ENCODE measurements at places on chromosomes 16 and 17.

- DNase-seq = no peak
These were observed 36.7 kb downstream of the STAT5A start for GRCh38 chr17:42325026-42325425.

- no peak for DNase-seq
These were observed 277.0 kb downstream of the IRX3 start for GRCh38 chr16:54009464-54010176.

DNA sequence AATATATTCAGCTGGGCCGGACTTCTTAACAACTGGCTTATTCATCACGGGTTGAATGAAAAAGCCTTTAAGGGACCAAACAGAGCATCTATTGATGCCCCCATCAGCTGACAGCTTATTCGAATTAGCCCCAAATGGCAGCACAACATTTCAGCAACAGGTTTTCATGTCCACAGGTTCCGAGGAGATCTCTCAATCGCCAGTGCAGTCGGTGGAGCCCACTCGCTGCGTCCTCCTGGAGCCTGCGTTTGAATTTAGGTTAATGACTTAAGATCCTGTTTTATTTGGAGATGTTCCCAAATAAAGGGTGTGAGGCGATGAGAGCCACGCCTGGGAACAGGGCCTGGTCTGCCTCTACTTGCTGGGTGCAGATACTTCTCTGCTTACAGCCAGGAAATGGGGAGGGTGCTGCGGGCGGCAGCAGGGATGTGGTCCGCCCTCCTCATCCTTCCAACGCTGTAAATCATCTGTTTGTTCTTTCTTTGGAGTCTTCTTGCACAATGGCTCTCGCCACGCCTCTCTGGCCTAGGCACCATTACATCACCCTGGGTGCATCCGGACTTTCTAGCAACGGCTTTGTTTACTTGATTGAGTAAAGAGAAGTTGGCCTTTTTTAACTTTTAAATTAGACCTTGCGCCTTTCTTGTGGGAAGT is 22.6 kb downstream of the NDE1 start:
- DNase-seq = peak; percentile 82

DNA sequence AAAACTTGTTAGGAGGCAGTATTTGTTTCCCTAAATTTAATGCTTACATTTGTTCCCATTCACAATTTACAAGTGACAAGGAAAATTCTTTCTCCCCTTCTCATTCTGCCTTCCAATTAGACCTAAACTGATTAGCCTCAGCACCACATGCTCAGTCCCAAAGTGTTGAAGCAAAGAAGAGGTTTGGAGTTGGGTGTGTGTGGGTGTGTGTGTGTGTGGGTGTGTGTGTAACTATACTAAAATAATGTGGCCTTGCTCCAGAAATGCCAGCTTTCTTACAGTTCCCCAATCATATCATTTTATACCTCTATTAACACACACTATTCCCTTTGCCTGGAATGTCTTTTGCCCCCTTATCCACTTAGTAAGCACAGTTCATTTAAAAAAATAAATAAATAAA is 6.9 kb upstream of the UTP6 start:
- DNase-seq = no peak

- DNase-seq = no peak
These were observed 214.3 kb upstream of the CDH11 start for GRCh38 chr16:65336160-65336559.

GRCh38 chr17:1718362-1719165 is 5.9 kb upstream of the WDR81 start:
- DNase-seq = no peak

- DNase-seq = no peak
These were observed 23.8 kb downstream of the C17orf100 start for GRCh38 chr17:6675201-6675825.

DNA sequence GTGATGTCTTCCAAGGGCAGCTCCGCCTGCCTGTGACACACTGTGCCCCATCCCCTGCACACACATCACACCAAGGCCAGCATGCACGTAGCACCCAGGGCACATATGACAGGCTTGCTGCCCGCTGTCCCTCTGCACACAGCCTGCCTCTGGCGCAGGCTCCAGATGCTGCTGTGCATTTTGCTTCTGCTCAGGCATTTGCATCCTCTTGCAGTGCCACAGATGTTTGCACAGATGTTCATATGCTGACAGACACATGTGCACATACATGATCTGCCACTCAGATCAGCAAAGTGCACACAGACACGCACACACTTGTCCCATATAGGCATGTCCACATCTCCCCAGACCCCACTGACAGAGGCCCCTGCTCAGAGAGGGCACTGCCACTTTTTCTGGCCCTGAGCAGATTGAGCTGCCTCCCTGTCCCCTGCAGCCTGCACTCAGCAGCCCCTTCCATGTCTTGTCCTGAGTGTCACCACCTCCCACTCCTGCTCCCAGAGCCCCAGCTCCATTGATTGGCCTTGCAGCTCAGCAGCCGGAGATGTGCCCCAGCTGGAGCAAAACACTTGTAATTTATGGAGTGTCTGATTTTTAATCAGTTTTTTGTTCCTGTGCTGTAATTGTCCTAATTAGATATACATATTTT is 115.1 kb upstream of the RPL38 start:
- DNase-seq = no peak

DNA sequence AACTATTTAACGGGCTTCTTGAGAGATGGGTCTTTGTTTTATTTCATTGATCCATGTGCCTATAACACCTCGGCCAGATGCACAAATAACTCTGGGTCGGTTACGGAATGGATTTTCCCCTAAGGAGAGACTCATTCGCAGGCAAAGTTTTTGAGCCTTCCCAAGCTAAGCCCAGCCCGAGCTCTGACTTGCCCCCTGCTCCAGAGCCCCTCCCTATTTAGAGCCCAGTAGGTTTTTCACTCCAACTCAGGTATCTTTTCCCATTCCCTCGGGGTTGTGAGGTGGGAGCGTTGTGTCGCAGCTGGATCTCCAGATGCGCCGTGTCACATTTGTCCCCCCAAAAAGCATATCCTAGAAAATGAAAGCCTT is 812 bp upstream of the MYOCD start:
- DNase-seq = no peak

DNA sequence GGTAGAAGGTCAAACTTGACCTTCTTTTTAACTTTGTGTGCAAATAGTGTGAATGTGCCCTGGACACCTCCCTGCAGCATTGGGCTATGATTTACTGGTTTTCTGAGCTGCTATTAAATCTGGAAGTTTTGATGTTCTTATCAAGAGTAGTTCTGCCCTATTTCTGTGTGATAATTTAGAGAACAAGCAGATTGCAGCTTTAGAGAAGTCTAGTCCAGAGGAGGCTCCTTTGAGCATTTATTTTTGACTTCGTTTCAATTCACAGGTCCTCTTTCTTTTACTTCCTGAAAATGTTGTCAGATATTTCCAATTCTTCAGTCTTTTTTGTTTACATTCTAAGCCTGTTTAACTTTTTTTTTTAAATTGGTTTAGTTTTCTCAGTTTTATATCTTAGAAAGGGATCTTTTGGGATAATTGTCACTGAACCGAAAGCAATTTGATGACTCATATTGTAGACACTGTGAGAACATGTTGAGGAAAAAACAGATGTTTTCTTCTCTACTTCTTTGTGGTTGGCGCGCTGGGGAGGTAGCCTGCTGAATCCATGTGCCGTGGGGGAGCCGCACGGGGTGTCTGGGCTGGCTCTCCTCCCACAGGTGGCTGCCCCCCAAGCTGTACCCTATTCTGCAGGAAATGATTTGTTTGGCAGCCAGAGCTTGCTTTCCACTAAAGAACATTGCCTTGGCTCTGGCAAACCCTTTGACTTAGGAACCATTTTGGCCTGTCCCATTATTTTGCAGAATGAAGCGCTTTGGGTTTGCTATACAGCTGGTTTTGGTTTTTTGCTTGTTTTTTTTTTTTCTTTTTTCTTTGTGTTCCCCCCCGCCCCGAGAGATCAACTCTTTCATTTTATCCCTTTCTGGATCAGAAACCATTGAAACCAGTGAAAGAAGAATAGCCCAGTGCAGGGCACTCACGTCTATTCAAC is 53.4 kb downstream of the MFSD11 start:
- DNase-seq = peak; percentile 56

DNA sequence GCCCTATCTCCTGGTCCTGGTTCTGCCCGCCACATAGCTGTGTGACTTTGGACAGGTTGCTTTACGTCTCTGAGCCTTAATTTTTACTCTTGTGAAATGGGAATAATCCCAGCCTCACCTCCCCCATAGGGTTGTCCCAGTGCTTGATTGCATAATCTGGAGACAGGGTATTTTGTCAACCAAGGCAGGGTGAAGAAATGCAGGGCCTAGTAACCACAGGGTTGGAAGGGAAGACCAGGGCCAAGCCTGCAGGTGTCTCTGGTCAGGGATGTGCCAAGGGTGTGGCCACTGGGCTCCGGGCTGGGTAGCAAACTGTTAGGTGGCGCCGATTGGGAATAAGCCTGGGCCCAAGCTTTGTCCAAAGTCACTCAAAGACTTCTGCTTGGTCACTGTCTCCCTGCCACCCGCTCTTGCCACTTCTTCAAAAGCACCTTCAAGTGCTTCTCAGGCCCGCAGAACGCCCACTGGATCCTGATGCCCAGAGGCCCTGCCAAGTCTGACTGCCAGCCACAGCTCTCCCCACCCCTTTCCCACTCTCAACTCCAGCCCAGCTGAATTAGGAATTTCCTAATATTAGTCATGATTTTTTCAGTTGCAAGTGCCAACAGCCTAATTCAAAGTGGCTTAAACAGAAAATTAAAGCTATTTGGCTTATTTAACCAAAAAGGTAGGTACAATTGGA is 20.6 kb upstream of the COL1A1 start:
- no peak for DNase-seq

DNA sequence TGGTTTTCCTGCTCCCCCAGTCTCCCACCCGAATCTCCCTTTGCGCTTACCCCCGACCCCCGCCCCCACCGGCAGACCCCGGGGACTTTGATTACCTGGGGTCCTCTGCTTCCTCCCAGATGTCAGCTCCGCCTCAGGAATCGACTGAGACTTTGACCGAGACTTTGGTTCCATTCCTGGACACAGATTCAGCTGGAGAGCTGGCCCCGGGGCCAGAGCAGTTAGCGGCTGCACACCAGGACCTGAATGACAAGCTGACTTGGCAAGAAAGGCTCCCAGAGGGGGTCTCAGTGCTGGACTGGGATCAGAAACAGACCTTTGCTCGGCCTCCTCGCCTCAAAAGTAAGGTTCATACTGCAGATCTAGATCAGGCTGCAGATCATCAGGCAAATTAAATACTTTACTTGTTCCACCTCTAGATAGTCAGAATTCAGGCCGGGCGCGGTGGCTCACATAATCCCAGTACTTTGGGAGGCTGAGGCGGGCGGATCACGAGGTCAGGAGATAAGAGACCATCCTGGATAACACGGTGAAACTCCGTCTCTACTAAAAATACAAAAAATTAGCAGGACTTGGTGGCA is 60.3 kb upstream of the FBXO47 start:
- no peak for DNase-seq

DNA sequence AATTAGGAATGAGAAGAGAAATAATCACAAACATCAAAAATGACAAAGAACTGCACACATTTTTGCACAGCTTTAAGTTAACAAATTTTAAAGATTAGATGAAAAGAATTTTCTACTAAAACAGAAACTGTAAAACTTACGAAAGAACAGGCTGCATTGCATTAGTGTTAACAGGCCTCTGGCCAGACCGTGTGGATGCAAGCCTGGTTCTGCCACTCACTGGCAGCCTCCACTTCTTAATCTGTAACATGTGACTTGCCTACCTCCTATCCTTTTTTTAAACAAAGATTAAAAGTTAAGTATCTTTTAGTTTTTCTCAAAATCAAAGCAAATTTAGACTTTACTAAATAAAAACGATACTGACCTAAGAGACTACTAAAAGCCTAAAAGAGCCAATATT is 37.5 kb downstream of the CREBBP start:
- DNase-seq = no peak

Measured in activated CD4-positive, alpha-beta T cell treated with anti-CD3 and anti-CD28 coated beads, Interleukin-2, amount 50 U/mL, for 16 hours (primary cell).